ENCODE measurements at places on chromosomes 16 and 17. TPM values are rescaled to one million over a fixed set of nuclear protein-coding genes. Genes with fewer than 3 reads are reported as not detected.

The ATP6V0D1 gene
- 36.5 TPM for polyA plus RNA-seq

The KCTD19 gene
- polyA plus RNA-seq = not detected

The OTOA gene
- not detected for polyA plus RNA-seq

The FOXN1 gene
- not detected for polyA plus RNA-seq

The FBXW10 gene
- not detected for polyA plus RNA-seq

The KRTAP2-2 gene
- polyA plus RNA-seq = not detected

The CX3CL1 gene
- 3.2 TPM for polyA plus RNA-seq

The KRT20 gene
- polyA plus RNA-seq = 3.9 TPM

The KRT40 gene
- not detected for polyA plus RNA-seq

The MT3 gene
- polyA plus RNA-seq = 4.9 TPM

The SLC9A5 gene
- polyA plus RNA-seq = 0.19 TPM

The NATD1 gene
- 4.9 TPM for polyA plus RNA-seq

The UNC45B gene
- polyA plus RNA-seq = 0.15 TPM

The SLC22A31 gene
- polyA plus RNA-seq = 3.0 TPM

Measured in stomach (tissue), 19 donors.